Right hindlimb (tissue), 1 donor: ENCODE measurements at places on chromosomes 11 and 22.

DNA sequence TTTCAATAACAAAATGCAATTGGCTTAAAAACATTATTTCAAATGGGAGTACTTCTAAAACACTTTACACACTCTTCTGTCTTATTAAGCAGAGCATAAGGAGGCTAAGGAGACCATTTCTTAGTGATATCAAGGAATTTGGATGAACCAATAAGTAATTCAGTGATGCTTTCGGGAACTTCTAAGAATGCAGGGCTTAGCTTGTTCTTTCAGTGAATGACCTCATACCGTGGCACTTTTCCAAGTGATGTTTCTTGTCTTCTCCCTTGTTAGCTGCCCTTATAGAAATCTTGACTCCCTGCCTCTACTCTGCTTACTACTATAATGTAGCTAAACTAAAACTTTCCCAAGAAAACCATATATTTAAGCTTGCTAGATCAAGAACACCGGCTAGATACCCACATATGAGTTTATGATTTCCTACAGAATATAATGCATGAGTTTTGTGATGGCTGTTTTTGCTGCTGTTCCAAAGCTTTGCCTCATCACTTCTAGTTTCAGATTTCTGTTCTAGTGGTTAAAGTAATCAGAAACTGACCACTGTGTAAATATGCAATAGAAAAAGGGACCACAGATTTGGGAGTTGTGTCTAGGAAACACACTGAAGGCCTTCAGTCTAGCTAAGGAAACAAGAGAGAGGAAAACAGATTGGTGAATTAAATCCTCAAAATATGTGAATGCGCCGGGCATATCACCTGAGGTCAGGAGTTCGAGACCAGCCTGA, 37.5 kb upstream of the STK33 start:
- no peak for DNase-seq

- no peak for DNase-seq
Observed at GRCh38 chr11:134752526-134752925, 340.5 kb upstream of the B3GAT1 start.

DNA sequence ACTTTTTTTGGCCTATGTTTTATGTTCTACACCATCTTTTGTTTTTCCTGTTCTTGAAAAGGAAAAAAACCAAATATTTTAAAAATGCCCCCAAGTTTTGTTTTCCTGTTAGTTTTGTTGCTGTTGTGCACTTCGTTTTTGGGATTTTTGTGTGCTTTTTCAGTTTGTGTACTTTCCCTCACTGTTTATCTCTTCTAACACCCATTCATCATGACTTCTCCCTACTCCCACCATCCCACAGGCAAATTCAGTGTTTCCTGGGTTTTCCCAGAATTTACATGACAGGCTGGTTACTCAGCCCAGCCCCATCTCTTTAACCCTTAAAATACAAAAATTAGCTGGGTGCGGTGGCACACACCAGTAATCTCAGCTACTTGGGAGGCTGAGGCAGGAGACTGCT, 15.6 kb downstream of the TMEM123 start:
- DNase-seq = no peak

DNA sequence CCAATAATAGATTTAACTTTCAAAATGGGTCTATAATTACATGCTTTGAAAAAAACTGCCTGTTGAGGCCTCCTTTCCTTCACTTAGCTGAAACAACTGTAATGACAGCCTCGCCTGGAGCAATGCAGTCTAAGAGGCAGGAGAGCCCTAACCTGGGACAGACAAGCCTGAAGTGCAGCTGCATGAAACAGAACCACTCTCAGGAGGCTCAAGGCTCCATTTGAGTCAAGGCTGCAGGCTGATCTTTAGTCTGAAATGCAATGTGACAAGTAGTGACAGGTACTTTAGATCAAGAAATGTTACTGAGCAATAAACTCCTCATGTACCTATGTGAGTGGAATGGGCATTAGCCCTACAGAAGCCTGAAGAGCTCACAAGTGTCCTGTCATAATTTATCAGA, 414.0 kb upstream of the LUZP2 start:
- no peak for DNase-seq

- no peak for DNase-seq
Observed at GRCh38 chr11:70091638-70092037, 13.5 kb downstream of the ANO1 start.

DNA sequence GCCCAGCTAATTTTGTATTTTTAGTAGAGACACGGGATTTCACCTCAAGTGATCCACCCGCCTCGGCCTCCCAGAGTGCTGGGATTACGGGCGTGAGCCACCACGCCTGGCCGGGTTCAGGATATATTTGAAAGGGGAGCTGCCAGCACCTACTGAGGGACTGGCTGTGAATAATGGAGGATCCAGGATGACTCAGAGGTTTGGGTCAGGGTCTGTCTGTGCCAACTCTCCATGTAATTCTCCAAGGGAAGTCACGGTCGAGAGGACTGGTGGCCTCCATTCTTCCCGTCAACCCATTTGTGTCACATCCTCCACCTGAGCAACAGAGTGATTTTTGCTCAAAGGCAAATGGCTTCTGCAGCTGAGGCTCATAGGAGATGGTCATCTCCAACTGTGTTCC, 3.6 kb upstream of the ARRB1 start:
- DNase-seq = no peak

DNA sequence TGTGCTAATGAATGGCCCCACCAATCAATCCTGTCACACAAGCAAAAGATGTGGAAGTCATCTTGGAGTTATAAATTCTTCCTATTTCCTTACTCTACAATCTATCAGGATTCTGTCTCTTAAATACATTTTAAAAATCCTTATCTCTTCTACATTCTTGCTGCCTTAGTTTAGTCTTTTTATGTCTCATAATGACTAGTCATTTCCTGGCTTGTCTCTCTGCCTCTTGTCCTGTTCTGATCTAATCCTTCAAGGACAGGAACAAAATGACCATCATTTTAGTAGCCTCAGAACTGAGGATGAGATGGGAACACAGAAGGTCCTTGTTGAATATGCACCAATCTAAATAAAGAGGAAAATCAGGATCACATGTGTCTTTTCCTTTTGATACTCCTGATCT, 56.6 kb upstream of the LIN7C start:
- DNase-seq = no peak

- DNase-seq = no peak
Observed at GRCh38 chr11:125515102-125515439, 19.0 kb upstream of the FEZ1 start.

- DNase-seq = no peak
Observed at GRCh38 chr11:27139742-27140367, 99.2 kb downstream of the BBOX1 start.

DNA sequence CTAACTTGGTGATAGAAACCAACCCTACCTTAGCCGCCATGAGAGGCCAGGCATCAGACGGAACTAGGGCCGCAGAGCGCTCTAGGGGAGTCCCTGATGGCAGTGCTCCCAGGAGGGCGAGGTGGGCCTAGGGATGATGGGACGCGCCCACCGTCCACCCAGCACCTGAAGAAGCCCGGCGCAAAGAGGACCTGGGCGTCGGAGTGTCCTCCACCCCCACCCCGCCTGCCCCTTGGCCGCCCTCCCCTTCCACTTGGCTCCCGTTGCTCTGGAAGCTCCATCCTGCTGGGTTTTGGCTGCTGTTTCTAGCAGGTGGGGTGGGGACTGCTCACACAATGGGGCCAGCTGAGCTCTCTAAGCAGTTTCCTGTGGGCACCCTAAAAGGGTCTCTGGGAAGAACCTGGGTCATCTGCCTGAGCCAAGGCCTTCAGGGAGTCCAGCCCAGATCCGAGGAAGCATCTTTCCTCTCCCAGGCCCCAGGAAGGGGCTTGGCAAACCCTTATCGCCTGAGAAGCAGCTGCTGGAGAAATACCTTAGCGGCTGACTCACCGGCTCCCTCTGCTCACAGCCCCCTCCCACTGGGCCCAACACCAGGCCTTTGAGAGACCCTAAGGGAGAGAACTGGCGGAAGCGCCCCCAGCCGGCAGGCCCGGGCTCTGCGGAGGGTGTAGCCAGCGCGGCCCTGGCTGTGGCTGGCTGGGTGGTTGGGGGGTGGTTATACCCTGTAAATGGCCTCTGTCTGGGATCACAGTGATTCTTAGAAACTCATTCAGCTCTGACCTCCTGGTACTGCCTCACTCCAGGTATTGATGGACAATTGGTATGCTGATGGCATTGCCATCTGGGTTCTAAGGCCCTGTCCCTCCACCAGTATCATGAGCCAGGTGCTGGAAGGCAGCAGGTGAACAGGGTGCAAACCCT, 19.3 kb downstream of the CREB3L1 start:
- DNase-seq = peak; percentile 85

GRCh38 chr22:30332551-30332950, 5.8 kb upstream of the TBC1D10A start:
- no peak for DNase-seq

DNA sequence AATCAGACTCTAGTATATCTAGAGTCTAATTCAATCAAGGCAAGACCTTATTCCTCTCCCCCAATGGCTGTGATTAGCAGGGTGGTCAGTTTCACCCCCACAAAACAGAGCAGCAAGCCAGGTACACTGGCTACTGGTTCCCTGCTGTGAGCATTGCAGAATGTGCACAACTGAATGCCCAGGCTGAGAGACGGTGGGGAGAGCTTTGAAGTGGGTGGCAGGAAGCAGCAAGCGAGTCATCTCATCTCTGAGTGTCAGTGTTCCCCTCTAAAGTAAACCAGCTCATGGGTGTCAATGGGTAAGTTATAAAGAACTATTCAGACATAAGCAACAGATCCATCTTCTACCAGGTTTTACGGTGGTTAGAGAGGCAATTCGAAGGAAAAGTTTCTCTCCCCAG, 37.6 kb downstream of the GAB4 start:
- DNase-seq = no peak

DNA sequence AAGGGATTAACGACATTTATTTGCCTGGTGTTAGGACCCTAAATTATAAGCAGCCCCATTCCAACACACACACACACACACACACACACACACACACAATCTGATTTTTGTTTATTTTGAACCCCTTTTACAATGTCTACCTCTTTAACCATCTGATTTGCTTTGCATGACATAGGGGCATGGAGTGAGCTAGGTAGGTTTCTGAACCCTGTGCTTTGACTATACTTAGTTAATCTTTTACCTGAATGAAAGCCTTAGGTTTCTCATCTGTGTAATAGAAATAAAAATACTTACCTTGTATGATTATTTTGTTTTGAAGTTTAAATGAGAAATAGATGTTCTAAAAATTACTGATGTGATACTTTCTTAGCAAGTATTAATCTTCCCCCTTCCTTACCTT, 94.7 kb upstream of the FOLH1 start:
- no peak for DNase-seq

DNA sequence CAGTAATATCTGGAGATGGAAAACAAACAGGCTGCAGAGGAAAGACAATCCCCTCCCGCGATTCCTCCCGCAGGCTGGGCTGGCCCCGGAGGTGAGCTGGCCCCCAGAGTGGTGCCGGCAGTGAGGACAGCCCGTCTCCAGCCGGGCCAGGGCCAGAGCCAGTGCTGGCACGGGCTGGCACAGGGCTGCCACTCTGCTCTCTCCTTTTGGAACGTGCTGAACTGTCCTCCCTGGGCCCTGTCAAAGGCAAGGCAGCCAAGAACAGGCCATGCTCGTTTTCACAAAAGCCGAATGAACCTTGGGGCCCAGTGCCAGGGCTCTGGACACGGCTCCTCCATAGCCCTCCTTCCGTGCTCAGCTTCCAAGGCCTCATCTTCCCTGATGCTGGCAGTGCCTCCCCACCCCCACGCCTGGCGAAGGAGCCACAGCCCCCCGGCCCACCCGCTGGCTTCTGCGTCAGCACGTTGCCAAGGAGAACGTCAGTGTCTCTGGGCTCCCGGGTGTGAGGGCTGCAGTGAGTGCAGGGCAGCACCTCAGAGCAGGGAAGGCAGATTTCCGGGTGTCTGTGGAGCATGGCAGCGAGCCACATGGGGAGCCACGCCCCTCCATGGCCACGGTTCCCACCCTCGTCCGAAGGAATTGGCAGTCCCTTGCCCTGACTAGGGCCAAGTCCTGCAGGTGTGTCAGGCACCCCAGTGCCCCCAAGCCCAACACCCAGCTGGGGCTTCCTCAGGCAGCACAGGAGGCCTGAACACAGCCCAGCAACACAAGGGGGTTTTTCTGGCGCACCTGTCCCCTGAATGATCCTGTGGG, 28.6 kb downstream of the GNAZ start:
- peak; percentile 55 for DNase-seq

DNA sequence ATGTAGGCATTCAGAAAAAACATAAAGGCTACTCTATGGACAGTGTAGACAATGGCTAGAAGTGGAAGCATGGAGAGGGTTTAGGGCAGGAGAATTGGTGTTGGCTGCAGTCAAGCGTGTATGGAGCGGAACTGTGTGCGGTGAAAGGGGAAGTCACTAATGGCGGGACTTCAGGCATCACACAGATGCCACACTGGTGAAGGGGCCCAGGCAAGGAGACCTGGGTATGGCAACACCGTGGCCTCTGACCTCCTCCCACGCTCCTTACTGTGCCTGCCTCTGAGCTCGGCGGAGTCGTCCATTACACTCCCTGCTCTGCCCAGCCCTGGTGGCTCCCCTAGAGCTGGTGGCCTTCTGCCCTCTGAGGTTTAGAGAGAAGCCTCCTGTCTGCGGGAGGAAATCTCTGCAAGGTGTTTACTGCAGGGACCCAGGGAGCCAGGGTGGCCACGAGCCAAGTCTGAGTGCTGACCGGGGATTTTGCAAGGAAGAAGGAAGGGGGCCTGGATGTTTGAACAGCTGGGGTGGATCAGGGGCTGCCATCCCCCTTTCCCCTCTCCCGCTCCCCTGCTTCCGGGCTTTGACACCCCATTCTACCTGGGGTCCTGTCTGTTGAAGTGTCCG, 75.1 kb upstream of the TSPAN18 start:
- DNase-seq = no peak

DNA sequence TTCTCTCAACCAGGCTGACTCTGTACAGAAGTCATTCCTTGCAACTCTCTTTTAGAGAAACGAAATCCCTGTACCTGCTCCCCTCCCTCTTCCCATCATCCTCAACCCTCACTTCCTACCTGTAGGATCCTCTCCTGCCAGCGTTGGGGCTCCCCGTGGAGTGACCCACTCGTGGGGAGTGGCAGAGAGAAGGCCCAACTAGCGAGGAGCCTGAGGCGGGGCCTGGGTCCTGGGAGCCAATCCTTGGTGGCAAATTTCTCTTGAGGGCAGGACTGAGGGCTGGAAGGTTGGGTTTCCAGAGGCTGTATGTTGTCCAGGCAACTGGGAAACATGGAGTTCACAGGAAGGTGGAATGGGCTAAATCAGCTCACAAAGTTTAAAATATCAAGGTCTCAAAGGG, 10.4 kb downstream of the NHERF4 start:
- DNase-seq = peak; percentile 34

DNA sequence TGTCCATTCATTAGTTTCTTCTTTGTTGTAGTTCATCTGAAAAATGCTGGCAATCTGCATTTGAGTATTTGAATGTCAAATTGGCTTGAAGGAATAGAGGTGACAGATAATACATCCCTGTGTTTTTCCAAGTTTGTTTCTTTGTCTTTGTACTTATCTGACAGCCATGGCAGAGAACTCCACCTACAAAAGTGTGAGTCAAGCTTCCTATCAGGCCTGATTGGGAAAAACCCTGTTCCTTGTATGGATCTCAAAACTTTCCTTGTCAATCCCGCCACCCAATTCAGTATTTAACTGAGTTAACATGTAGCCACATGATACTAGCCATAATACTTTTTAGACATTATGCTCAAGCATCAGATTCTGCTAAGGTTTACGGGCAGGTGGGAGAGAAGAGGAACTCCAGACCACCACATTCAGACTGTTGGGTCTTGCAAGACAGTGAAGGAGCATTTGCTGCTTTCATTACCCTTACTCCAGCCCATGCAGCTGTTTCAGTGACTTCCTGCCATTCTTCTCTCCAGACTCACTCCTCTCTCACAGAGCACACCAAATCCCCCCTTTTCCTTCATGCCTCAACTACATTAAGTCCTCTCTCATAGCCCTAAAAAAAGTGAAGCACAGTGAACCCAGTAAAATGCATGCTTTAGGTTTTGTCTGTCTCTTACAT, 65.9 kb downstream of the BLID start:
- DNase-seq = no peak
